ENCODE measurements at places on chromosomes 4 and X.

- peak; percentile 76 for DNase-seq
Observed at GRCh38 chr4:26105815-26106699, 192.0 kb downstream of the SMIM20 start.

GRCh38 chrX:109199726-109200125, 282.2 kb downstream of the GUCY2F start:
- DNase-seq, result peak; percentile 63

DNA sequence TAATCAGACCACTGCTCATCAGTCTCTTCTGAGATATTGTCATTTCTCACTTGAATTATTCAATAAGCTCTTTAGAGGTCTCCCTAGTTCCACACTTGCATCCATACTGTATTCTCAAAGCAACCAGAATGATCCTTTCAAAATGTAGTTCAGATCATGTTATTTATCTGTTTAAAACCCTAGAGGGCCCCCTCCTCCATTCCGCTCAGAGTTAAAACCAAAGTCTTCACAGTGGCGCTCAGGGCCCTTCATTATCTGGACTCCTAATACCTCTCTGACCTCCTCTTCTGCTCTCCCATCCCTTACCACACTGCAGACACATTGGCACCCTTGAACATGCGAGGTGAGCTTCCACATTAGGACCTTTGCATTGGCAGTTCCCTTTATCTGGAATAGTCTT, 32.7 kb upstream of the HPGDS start:
- DNase-seq, result no peak

- DNase-seq, result no peak
Observed at GRCh38 chr4:128566693-128567092, 242.8 kb upstream of the JADE1 start.

DNA sequence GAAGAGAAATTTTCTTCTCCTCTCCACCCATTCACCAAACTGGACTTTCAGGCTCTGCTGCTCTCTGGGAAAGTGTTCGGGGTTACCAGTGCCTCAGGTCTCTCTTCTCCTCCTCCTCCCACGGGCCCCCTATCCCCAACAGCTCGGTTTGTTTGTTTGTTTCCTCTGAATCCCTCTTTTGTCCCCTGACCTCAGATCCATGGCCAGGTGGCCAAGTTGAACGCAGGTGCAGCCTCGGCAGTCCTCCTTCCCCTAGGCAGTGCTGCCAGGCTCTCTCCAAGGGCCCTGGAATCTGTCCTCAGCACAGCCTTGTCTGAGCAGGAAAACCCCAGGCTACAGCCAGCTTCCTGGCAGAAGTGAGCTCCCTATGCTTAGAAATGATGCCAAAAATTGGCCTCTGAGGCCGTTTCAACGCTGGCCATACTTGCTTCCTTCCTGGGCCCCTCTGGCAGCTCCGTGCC, 60.0 kb downstream of the FHDC1 start:
- no peak for DNase-seq

DNA sequence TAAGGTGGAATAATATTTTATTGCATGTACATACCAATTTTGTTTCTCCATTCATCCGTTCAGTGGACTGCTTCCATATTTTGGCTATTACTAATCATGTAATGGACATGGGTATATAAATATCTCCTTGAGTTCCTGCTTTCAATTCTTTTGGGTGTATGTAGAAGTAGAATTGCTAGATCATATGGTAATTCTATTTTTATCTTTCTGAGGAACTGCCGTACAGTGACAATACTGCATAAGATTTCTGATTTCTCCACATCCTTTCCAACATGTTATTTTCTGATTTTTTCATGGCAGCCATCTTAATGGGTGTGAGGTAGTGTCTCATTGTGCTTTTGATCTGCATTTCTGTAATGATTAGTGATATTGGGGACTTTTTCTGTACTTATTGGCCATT, 19.2 kb downstream of the ALPK1 start:
- no peak for DNase-seq

DNA sequence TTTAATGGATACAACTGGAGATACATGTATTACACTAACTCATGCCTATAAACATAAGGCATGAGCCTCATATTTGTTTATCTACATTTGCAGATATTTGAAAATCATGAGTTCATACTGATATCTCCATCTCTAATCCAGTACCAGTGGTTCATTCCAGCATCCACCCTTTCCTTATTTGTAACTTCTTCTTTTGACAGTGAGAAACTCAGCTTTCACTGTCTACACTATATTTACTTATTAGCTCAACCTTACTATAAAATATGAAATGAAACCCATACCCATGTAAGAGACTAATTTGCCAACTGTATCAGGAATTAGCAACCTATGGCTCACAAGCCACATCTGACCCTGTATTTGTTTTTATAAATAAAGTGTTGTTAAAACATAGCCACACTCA, 161.9 kb upstream of the GPRIN3 start:
- DNase-seq, result no peak

GRCh38 chr4:98098764-98099163, 44.5 kb downstream of the STPG2 start:
- DNase-seq, result no peak

DNA sequence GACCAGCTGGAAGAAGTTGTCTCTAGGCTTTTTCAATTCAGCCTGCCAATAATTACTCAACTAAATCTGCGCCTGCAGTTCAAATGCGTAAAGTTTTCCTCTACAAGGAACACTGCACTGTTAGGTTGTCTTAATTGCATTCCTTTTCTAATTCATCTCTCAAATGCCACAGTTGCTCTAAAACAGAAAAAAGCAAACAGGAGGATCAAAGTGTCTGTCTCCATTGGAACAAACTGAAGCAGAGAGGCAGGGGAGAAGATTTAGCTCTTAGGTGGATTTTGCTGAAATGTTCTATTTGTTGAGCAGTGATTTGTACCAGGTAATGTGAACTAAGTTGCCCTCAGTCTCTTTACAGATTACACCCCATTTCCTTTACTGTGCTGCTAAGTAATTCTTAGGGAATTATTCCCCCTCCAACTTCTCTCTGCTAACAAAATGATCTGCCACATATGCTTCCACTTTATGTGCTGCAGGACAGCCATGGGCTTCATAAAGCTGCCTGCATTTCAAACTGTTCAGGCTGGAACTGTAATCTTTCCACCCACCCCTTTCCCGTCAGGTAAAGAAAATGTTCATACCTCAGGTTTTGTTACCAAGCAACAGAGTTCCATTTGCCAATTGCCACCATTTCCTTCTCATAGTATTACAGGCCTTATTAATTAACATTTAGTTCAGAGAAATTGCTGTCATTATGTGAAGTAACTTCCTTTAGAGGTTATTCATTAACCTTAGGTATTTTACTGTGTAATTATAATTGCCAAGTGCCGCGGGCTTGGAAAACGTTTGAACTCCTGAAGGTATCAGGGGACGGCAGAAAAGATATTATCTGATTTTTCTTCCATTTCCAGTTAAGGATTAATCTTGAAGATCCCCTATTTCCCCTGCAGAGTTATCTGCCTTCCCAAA, 149.3 kb downstream of the SPRY1 start:
- no peak for DNase-seq

Measured in fibroblast of the aortic adventitia (primary cell).